ENCODE measurements at places on chromosomes 1 and 21.
A peak's percentile ranks its signal among the peaks of the same experiment; 100 is the strongest.

GRCh38 chr1:185670187-185670627, 64.0 kb upstream of the HMCN1 start:
- peak; percentile 62 for DNase-seq

GRCh38 chr1:154906621-154907081, 29.9 kb downstream of the PMVK start:
- DNase-seq: no peak

DNA sequence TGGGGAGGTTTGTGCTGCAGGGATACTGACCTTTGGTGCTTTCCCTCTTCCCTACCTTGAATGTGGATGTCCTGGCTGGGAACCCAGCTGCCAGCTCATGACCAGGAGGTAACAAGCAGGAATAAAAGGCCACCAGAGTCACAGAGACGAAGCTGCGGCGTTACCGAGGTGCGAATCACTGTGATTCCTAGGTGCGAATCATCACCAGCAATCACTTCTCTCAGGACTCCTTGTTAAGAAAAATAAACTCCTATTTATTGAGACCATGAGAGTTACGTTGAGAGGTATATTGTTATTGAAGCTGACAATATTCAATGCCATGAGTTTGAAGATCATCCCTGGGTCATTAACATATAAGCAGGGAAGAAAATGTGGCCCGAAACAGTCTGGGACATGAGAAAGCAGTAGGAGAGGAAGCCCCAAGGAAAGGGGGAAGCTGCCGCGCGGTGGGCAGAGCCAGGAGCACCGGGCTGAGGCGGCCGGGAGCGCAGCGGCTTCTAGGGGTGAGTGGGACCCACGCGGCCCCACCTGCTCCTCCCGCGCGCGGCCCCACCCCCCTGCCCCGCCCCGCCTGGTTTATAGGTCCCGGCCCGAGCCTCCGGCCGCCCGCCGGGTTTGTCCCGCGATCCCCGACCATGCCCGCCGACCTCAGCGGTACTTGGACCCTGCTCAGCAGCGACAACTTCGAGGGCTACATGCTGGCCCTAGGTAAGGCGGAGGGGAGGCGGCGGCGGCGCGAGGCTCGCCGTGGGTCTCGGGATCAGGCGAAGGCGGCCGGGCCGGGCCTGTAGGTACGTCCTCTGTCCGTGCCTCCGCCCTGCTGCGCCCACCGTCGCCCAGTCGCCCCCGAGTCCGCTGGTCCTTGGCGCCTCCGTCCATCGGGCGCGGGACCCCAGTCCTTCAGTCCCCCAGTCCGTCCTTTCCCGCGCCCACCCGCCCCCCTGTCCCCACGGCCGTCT, at the start of gene RBP7:
Gene RBP7, plus strand, starts transcription at position 605 of the 959 bp plus-strand sequence. Its CDS starts 31 bp downstream, at position 636.
- no peak for DNase-seq

GRCh38 chr1:174189428-174190062, 30.2 kb downstream of the RABGAP1L start:
- no peak for DNase-seq

DNA sequence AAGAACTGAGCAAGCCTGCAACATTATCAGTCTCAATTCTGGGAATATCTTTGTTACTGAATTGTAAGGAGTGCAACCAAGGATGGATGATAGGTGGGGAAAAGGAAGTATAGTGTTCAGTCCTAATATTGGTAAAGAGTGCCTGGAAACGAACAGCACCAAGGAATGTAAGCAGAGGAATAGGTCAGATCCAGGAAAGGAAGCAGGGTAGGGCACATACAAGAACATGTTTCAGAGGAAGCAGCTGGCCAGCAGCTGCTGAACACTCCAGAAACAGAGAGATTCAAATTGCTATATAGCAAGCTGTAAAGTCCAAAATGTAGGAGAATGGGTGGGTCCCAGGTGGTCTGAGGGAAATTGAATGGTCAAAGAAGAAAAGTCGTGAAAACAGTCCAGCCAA, 37.9 kb downstream of the CRB1 start:
- no peak for DNase-seq

Data from kidney glomerular epithelial cell (primary cell).